ENCODE measurements at places on chromosomes 12 and 14.

DNA sequence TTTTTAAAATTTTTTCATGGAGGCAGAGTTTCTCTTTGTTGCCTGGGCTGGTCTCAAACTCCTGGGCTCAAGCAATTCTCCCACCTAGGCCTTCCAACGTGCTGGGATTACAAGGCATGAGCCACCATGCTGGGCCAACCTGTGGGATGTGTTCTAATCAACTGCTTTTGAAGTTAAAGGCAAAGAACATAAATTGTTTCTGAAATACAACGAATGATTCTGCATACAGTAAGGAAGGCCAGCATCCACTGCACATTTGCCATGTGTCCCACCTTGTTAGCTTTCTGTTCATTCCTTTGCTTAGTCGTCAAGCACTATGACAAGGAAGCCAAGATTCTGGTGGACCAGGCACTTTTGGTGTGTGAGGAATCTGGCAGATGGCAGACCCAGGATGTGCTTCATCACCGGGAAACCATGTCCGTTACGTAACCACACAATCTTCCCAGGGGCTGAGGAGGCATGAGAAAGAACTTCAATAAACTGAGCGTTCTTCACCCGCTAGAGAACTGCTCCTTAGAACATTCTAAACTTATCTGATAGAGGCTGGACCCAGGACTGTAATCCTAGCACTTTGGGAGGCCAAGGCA is 24.5 kb downstream of the MOK start:
- no peak for DNase-seq

DNA sequence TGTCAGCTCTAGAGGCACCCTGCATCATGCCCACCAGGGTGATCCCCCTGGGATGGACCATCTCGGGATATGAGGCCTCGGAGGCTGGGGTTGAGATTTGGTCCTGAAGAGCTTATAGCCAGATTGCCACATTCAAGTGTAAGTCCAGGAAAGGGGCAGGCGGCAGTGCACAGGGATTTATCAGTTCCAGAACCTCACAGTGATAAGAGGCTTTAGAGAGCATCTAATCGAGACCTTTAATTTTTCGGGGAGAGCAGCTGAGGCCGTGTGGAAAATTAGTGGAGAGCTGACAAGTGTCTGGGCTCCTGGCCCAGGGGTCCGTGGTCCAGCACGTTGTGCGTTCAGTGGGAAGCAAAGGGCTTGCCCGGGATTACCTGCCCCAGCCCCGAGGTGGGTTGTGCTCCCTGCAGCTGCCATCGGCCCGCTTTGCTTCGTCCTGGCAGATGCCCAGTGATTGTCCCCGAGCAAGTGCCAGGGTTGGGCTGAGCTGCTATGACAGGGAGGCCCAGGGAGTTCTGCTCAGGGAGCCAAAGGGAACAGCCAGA is 52.1 kb downstream of the C14orf132 start:
- DNase-seq = no peak

DNA sequence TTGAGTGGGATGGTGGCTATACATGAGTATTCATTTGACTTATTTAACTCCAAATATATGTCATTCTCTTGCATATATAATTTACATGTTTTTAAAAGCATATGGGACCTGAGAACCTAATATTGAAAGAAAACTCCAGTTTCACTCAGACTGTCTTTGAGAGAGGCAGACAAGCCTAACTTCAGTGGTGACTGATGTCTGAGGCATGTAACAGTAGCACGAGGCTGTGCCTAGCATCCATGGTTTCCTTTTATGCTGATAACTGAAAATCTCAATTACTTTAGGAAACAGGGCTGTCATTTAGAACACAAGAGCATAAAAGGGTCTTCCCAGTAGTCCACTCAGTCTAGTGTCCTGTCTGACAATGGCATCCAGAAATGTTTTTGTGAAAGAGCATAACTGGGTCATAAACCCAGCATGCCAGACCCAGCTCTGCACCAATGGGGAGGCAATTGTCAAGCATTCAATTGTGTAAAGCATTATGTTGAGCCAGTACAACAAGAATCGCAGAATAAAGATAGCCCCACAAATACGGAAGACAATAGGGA is 24.3 kb downstream of the MAPK1IP1L start:
- no peak for DNase-seq

DNA sequence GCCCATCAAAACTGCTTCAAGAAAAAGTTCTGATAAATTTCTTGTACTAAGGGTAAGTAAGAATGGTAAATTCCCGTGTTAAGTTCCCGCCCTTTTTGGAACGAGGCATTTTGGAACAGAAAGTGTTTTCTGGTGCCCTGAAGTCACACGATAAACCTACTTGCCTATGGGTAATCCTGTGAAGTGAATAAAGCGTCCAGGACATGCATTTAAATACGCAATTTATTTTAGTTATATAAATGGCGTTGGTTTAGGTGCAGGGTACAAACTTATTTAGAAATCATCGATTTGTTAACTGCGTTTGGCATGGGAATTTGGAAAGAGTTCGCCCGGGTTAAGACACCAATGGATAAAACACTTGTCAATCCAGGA is 715 bp upstream of the RAP1B start:
- no peak for DNase-seq

DNA sequence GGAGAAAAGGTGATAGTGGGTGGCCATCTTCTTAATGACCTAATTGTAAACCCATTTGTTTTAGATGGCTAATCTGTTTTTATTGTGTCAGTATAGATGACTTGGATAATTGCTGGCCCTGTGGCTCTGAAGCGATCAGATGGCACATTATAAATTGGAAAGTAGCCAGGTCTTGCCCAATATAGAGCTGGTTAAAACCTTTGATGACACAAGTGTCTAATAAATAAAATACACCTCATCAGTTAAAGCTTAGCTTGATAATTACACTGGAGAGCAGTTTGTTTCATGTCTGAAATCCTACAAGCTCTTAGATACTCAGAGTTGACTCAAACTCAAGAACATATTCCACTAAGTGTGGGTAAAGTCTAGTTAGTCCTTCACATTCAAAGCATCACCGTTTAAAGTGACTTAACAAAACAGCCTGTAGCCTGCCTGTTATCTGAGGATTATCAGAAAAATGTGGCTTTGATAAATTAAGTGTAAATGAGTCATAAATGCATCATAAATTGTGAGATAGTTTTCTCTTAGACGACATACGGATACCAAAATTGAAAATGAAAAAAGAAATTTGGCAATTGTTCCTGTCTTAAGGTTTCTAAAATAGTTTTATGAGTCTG is 280.9 kb downstream of the LRIG3 start:
- peak; percentile 43 for DNase-seq

- no peak for DNase-seq
Measured at GRCh38 chr12:43011383-43011926, 421.9 kb upstream of the PRICKLE1 start.

DNA sequence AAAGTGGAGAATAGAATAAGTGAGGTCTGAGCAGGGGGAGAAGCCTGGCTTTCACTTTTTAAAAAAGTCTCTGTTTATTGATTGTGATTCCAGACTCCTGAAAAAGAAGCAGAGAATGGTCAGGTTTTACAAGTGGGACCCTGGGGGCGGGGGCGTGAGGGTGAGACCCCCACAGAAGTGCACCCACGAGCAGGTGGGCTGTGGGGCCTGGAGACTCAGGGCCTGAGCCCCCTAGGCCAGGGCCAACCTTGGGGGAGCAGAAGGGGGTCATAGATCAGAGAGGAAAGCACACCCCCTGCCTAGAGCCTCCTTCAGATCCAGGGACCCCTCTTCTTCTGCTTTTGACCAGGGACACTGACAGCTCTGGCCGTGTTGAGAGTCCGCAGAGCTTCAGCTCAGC is 180.3 kb downstream of the ADGRD1 start:
- no peak for DNase-seq

DNA sequence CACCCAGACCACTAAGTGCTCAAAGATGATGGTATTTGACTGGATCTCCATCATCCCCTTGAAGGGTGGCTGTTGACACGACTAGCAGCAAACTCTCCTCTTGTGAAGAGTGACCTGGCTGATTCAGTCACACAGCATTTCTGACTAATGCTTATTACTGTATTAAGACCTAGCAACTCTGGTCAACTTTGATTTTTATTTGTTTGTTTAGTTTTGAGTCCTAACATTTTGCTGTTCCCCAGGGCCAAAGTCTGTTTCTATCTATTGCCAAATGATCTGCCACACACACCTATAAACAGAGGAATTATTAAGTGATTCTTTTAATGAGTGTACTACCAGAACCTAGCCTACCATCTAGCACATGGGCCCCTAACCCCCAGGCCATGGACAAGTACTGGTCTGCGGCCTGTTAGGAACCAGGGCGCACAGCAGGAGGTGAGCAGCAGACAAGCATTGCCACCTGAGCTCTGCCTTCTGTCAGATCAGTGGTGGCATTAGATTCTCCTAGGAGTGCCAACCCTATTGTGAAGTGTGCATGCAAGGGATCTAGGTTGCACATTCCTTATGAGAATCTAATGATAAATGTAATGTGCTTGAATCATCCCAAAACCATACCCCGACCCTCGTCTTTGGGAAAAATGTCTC is 120.0 kb downstream of the RPS6KA5 start:
- no peak for DNase-seq

All from DMS 273 treated with DMSO at 0.1 percent for 48 hours (cell line).